ENCODE measurements at places on chromosomes 12 and 14.
A peak's percentile ranks its signal among the peaks of the same experiment; 100 is the strongest.

- no peak for DNase-seq
These were observed 88.0 kb upstream of the TMEM132C start for GRCh38 chr12:128178966-128179365.

DNA sequence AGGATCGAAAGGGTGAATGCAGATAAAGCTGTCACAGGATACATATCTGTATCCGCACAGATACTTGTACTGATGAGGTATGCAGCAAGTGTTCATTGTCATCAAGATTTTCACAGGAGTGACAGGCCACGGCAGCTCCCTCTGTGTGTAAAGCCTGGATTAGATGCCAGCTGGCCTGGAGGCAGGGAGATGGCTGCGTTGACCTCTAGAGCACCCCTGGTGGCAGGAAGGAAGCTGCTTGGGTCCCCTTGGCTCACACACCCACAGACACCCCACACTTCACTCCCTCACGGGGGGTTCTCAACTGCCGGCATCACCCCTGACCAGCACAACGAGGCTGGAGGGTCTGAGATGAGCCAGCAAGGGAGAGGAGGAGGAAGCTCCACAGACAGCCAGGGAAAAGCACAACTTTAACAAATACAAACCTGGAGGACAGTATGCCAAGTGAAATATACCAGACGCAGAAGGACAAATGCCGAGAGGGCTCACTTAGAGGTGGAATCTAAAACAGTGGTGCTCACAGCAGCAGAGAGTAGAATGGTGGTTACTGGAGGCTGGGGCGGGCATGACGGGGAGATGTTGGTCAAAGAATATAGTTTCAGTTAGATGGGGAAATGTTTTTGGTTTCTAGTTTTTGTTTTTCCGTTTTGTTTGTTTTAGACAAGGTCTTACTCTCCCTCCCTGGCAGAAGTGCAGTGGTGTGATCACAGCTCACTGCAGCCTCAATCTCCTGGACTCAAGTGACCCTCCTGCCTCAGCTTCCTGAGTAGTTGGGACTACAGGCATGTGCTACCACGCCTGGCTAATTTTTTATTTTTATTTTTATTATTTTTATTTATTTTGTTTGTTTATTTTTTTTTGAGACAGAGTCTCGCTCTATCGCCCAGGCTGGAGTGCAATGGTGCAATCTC lies 45.7 kb downstream of the TEAD4 start:
- no peak for DNase-seq

DNA sequence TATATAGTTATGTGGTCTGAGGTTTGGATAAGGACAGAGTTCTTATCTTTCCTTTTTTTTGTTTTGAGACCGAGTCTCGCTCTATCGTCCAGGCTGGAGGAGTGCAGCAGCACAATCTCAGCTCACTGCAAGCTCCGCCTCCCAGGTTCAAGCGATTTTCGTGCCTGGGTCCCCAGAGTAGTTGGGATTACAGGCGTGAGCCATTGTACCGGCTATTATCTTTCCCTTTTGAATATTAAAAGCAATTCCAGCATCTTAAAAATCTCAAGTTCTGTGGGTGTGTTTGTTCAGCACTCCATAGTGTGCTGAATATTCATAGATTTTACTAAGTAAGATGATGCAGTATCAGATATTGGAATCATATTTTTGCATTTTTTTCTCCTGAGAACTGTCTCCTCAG lies 404.4 kb upstream of the RGS6 start:
- no peak for DNase-seq

GRCh38 chr12:56616244-56616643 lies 13.9 kb downstream of the BAZ2A start:
- no peak for DNase-seq

DNA sequence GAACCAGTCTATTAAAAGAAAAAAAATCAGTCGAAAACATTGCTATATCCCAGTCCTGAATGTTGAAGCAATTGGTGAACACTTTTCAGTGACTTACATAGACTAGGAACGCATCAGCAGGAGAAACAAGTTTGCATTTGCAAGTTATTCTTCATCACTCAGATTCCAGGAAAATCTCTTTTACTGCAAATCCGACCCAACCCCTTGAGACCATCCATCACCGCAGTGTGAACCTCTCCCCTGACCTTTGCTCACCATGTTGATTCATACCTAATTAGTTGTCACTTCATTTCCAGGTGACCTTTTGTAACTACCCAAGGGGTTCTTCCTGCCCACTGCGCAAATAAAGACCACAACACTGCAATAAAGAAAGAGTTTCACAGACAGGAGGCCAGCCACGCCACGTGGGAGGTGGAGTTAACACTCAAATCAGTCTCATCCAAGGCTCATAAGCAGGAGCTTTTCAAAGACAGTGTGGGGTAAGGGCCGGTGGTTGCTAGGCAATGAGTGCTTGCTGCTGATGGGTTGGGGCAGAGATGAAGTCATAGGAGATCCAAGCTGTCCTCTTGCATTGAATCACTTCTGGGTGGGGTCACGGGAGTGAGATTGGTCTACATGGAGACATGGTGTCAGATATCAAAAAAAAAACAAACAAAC lies 241.3 kb upstream of the TMEM132C start:
- DNase-seq = no peak

DNA sequence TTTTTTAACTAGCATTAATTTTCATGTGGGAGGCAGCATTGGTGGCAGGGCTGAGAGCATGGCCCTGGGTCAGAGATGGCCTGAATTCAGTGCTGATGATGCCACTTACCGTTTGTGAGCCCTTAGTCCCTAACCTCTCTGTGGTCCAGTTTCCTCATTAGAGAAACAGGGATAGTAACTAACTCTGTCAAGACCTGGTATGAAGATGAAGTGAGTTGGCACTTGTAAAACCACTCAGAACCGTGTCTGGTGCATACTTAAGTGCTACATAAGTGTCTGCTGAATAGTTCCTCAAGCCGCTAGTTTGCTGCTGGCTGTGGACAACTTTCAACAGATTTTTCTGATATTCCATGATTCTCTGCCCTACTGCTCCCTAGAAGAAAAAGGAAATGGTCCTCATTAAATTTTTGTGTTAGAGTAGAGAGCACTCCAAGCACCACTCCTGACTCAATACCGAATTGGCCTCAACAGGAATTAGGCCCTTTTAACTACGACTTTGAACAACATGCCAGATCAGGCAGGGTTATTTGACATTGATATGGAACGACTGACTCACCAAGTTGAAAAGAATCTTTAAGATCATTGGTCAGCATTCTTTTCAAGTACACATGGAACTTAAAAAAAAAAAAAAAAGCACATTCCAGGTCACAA lies 250.2 kb downstream of the ANO2 start:
- no peak for DNase-seq

DNA sequence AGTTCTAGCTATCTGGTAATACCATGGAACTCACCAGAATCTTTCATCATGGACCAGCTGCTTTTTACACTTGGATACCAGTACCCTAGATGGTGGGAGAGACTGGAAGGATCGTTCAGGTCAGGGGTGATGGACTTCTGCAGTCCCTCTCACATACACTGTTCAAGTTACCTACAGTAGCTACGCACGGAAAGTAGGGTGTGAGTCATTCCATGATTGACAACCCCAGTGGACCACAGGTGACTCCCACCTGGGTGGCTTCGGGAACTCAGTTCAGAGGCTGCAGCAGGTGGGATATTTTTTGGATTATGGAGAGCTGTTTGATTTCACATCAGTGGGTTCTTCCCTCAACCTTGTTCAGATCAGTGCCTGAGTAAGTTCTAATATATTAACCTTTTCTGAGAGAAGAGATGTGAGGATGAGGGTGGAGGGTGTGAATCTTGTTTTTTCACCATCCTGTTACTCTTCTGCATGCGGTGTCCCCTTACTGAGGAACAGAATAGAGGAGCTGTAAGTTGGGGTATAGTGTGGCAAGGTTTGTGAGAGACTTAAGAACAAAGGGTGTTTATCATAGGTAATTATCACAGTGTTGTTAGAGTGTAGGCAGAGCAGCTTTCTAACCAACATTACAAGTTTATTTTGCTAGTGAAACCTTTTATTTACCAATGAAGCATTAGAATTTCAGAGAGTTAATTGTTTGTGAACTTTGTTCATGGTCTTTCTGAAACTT lies 39.6 kb downstream of the PRKCH start:
- no peak for DNase-seq

DNA sequence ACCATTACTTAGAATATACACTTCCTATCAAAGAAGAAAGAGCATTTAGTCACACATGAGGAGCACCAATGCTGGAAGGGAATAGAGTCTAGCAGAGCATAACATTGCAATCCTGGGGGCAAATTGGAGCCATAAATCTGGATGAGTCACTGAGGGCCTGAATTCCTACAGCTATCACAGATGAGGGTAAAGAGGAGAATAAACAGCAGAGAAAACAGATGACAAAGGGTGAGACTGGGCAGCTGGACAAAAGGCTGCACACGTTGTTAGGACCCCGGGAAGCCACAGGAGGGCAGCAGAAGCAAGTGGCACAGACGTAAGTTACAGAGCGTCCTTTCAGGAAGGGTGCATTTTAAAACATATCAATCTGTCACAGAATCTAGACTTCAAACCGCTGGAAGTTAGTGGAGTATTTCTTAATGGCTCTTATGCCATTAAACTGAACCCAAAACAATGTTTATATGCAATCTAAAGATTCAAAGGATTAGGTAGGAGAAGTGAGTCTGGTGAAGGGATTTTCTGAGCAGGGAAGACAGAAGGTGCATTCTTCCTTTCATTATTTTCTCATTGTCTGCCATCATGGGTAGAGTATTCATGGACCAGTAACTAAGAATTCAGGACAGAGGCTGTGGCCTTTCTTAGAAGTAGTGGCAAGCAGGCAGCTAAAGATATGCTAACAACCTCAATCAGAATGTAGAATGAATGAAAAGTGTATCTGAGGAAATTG lies 159.8 kb upstream of the DAAM1 start:
- peak; percentile 51 for DNase-seq

DNA sequence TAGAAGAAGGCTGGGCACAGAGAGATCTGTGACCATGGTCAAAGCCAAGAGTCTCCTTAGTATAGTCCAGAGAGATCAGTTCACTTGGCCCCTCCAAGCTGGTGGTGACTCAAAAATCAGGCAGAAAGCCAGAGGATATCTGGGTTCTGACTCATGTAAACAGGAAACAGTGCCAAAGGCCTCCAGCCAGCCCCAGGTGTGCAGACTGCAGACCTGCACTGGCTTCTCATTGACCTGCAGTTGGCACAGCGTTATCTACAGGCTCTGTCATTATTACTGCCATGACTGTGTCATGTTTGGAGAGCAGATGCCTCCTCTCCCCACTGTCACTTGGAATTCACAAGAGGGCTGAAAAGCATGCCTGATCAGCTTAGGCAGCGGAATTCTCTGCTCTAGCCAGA lies 295.7 kb upstream of the PRKD1 start:
- peak; percentile 18 for DNase-seq

DNA sequence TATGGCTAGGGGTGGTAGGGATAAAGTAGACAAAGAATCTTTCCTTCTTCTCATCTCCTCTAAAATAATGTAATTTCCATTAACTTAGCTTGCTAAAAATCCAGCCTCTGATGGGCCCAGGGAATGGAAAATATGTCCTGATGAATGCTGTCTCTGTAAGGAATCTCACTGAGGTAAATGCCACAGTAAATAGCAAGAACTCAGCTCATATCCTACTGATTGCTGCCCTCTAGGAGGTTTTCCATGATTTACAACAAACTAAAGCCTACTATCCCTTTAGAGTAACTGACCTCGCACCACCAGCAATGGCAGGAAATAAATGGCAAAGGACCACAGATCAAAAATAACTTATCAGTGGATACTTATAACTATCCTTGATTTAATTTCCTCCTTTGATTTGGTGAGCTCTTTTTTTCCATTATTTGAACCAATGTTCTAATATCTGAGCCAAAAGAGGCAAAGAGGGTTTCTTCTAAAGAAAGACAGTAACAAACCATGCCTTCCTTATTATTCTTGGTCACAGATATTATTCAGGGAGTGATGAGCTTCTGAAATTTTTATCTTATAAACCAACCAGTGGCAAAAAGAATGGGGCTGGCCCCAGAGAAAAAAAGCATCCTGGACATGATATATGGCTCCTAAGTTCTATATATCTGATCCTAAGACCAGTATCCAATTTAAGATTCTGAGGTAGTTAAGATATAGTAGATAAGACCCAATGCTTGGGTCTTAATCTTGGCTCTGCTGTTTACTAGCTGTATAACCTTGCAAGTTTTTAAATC lies 43.8 kb downstream of the SENP1 start:
- no peak for DNase-seq

GRCh38 chr12:131167334-131167733 lies 213.6 kb downstream of the ADGRD1 start:
- DNase-seq = no peak

- DNase-seq = no peak
These were observed 8.5 kb downstream of the FKBP3 start for GRCh38 chr14:45125754-45126153.

- no peak for DNase-seq
These were observed 250.4 kb downstream of the CHST11 start for GRCh38 chr12:104707194-104707593.

GRCh38 chr14:81480741-81481140 lies 52.9 kb downstream of the SEL1L start:
- no peak for DNase-seq

DNA sequence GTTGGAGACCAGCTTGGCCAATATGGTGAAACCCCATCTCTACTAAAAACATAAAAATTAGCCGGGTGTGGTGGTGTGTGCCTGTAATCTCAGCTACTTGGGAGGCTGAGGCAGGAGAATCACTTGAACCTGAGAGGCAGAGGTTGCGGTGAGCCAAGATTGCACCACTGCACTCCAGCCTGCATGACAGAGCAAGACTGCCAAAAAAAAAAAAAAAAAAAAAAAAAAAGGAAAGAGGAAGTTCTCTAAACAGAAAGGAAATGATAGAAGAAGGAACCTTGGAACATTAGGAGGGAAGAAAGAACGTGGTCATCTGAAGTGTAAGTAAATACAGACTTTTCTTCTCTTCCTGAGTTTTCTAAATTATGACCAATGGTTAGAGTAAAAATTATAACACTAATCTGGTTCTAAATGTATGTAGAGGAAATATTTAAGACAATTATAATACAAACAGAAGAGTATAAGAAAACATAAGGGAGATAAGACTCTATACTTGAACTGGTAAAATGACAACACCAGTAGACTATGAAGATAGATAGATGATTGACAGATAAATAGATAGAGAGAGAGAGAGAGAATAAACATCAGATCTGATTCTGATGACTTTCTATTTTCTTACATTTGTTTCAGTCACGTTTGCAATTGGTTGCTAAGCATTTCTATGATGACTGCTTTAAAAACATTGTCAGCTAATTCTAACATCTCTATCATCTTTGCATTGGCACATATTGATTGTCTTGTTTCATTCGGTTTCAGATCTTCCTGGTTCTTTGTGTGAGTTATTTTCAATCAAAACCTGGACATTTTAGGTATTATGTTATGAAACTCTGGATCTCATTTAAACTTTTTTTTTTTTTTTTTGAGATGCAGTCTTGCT lies 12.9 kb upstream of the CORO1C start:
- no peak for DNase-seq
